GM13977 (cell line): ENCODE measurements at places on chromosomes 5 and 9.

DNA sequence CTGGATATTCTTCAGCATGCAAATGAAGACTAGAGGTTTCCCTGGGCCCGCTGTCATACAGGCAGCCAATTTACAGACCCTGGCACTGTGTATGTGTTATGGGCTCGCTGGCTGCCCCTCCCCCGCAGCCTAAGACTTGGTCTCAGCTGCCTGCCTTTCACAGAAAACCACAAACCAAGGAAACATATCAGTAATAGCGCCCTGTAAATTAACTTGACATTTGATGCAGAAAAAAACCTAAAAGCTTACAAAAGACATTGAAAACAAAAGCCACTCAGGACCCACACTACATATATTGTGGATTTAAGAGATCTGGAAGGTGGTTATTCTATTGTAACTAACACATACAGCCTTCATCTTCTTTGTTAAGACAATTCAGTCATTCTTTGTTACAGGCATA lies 287.0 kb upstream of the TMEM161B start:
- DNase-seq: no peak

DNA sequence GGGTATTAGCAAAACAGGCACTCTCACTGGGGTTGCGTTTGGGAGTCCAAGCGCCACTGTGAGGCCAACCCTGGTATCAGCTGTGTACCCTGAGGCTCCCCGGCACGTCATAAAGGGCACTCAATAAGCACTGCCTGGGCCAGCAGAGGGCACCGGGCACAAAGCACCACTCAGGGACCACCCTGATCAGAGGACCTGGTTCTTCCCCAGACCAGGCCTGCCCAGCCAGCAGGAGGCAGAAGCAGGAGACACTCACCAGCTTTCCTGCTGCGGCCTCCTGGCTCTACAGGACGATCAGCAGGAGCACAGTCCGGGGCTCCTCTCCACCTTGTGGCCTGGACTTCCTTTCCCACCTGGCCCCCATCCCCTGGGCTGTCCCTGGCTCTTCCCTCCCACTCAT lies 12.6 kb downstream of the MGAT1 start:
- no peak for DNase-seq

DNA sequence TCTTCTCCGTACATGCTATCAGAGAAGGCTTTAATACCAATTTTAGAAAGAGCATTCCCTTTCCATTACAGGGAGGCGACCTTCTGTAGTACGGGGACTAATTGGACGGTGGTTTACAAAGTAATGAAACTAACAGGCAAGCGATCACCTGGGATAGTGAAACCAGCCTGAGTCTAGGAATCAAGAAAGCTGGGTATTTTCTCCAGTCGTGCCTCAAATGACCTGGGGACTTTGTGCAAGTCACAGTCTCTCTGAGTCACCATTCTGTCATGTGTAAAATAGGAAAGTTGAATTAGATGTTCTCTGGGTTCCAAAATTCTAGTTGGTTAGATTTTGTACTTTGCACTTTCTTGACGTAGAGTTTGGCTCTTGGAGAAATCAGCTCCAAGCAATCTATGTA lies 22.7 kb upstream of the SSBP2 start:
- no peak for DNase-seq

DNA sequence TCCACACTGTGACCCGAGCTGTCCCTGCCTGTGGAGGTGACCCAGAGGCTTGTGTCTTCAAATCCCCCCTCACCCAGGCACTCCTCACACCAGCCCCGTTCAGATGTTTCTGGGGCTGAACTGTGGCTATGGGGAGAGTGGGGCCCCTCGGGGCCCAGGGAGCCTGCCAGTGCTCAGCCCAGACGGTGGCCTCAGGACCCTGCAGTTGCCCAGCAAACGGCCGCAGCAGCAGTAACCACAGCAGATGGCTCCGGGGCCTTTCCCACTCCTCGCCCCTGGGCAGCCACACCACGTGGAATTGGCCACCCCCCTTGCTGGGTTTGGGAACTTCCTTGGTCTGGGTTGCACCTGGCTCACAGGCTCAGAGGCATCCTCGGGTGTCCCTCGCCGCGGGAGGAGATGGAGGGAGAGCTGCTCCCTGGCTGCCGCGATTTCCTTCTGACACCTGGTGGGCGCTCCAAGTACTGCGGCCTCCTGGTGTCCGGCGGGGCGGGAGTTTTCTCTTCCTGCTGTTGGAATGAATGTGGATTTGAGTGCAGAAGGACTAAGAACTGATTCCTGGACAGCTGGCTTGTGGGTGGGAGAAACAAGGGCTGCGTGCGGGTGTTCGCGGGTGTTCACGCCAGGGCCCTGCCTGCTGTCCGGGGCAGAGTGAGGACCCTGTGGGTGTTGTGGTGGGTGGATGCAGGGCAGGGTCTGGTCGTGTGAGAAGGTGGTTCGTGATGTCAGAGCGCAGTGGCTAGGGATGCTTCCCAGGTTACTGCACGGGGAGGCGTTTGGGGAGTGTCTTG lies 97.5 kb downstream of the COL5A1 start:
- no peak for DNase-seq

DNA sequence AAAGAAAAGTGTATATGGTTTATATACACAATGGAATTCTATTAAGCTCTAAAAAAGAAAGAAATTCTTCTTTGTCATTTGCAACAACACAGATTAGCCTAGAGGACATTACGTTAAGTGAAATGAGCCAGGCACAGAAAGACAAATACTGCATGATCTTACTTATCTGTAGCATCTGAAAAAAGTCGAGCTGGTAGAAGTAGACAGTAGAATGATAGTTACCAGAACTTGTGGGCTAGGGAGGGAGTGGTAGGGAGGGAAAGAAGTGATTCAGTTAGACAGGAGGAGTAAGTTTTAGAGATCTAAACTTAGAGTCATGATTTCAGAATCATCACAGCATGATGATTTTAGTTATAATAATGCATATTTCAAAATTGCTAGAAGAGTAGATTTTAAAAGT lies 184.6 kb downstream of the TLE4 start:
- DNase-seq: no peak

- DNase-seq: no peak
Measured at GRCh38 chr5:103357636-103358035, 99.1 kb downstream of the MACIR start.

GRCh38 chr5:122858451-122858850 lies 13.0 kb downstream of the SNX24 start:
- DNase-seq: no peak

- DNase-seq: no peak
Measured at GRCh38 chr5:160805376-160805775, 46.6 kb downstream of the ATP10B start.

- DNase-seq: no peak
Measured at GRCh38 chr5:150035139-150035895, 34.8 kb downstream of the HMGXB3 start.

- DNase-seq: no peak
Measured at GRCh38 chr5:91359962-91360609, 23.0 kb downstream of the ARRDC3 start.

DNA sequence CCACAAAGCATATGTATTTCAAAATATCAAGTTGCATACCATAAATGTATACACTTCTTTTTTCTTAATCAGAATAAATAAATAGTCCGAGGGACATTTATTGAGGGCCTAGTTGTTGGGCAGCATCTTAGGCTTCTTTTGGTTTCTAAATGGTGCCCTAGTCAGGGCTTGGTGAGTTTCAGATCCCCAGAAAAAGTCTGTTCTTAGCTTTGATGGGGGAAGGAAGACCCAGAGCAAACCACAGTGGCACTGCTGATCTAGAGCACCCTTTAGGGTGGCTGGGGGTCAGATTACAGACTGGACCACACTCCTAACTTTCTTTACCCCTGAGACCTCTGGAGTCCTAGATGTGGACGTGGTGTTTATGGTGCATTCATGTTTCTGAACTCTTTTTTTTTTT lies 97.8 kb downstream of the C9orf152 start:
- peak; percentile 31 for DNase-seq

DNA sequence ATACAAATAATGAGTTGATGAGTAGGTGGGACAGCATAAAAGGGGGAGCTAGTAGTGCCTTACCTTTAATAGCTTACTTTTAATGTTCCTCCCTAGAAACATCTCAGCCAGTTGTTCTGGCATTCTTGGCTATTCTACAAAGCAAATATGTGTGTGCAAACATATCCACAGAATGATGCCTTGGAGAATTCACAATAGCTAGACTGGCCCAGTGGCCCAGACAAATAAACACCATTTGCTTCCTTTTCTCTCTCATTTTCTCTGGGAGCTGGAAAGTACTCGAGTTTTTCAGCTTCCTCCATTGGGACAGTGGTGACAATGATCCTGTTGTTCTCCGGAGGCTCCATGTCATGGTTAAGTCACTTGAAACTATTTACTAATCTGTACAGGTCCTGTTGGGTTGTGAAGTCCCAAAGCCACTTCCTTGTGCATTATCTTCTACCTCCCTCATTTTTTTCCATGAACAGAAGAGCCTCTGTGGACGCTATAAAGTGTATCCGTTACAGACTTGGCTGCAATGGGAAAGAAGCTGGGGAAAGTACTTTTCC lies 122.9 kb downstream of the DMAC1 start:
- DNase-seq: no peak

GRCh38 chr5:60829490-60830266 lies 14.4 kb downstream of the ELOVL7 start:
- DNase-seq: no peak

- DNase-seq: no peak
Measured at GRCh38 chr5:64569858-64570257, 64.0 kb downstream of the RGS7BP start.

GRCh38 chr5:134819407-134819963 lies 26.3 kb upstream of the C5orf24 start:
- no peak for DNase-seq

- no peak for DNase-seq
Measured at GRCh38 chr5:80686757-80687156, 32.0 kb upstream of the DHFR start.

DNA sequence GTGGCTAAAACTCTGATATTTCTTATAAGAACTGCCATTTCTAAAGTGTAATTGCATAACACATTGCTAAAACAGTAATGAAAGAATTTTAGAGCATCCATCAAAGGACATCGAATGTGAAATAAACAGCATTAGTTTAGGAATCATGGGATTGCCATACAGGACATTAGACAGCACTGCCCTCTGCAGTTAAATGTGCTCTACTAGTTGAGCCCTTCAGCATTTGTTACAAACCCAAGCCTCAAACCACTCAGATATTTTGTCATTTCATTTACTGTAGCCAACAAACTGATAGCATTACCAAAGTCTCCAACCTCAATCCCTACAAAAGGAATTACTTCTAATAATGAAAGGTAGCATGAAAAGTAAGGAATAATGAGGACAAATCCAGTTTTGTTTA lies 116.8 kb upstream of the COX7C start:
- DNase-seq: no peak

DNA sequence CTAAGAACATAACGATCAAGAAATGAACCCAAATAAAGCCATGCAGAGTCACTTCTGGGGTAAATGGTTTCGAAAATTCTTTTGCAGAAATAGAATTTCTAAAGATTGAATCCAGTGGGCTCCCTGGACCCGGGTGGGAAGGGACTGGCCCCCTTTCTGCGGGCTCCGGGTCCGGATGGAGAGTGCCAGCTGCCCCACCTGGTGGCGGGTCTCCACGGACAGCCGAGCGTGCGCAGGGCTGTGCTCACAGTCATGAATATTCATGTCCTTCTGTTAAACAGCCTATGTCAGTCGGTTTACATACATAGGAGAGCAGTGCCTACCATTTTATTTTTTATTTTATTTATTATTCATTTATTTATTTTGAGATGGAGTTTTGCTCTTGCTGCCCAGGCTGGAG lies 4.7 kb upstream of the PPP1R26 start:
- peak; percentile 62 for DNase-seq

DNA sequence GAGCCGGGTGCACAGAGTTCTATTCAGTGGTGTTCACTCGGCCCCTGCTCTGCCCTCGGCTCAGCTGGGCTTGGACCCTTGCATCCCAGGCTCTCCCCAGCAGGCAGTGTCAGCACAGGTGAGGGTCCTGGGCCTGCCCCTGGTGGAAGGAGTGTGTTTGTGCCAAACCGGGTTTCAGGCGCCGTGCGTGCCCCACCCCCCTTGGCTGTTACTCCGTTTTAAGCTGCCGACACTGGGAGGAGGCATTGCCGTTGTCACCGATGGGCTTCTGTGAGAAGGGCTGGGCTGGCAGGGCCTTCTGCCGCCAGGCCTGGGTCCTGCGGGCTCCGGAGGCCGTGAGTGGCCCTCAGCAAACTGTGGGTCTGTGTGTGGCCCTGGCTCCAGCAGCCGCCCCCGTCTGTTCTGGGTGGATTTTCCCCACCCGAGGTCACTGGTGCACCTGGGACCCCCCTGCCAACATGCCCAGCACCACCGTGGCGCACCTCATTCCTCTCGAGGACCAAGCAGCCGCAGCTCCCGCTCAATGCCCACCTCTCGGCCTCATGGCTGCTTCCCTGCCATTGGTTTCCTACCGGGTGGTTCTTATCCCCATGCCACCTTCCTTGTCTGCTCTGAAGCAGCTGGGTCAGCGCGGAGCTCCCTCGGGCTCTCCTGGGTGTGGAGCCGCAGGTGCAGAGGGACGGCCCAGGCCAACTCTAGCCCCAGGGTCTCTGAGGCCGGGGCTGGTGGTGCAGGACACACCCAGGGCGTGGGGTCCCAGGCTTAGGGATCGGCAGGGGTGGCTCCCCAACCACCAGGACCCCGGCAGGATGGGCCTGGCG lies 44.3 kb upstream of the EXOC3 start:
- no peak for DNase-seq

DNA sequence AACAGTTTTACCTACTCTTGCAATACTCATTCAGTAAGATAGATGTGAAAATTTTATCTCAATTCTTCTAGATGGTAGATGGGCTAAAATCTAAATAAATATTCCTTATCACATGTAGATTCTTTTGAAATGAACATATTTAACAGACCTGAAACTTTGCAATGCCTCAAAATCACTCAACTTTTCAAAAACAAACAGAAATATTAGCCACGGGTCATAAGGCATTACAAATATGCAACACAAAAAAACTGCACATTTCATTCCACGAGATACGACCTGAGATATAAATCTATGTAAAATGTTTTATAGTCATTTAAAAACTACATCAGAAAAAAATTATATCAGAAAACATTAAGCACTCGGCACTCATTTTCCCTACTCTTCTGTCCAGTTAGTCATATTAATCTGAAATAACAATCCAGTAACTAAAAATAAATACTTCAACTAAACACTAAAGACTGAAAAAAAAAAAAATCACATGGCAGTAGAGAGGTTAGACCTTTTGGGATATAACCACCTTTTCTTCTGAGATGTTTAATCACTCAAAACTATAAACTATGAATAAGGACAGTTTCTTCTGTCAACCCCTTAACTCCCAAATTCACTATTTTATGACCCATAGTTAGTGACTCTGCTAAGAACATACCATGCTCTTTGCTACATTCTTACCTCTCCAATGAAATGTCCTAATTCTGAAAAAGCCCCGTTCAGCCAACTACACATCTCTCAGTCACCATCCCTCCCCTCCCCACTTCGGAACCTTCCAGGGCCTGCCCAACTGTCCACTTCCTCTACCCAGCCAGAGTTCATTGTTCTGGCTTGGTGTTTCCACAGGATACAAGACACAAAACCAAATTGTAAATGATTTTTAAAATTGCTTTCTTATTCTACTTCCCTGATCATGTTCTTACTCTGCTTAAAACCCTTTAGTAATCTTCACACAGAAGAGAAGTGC lies 6.4 kb downstream of the HOMER1 start:
- no peak for DNase-seq
